ENCODE measurements at places on chromosomes 2 and 18. TPM values are rescaled to one million over a fixed set of nuclear protein-coding genes. Genes with fewer than 3 reads are reported as not detected.

SERPINB13 gene
- polyA plus RNA-seq: not detected

ARHGAP28 gene
- polyA plus RNA-seq: not detected

CAPG gene
- polyA plus RNA-seq: 10.6 TPM

LCT gene
- not detected for polyA plus RNA-seq

CD207 gene
- polyA plus RNA-seq: 0.13 TPM

CHAC2 gene
- polyA plus RNA-seq: 1.7 TPM

CRYGC gene
- 0.20 TPM for polyA plus RNA-seq

EML6 gene
- 17.2 TPM for polyA plus RNA-seq

SLC19A3 gene
- 5.2 TPM for polyA plus RNA-seq

KATNAL2 gene
- polyA plus RNA-seq: not detected

ANKRD30BL gene
- not detected for polyA plus RNA-seq

OTOS gene
- polyA plus RNA-seq: not detected

SULT1C4 gene
- 8.6 TPM for polyA plus RNA-seq

Measured in HepG2 (cell line).